ENCODE measurements at places on chromosomes 3 and 15.

DNA sequence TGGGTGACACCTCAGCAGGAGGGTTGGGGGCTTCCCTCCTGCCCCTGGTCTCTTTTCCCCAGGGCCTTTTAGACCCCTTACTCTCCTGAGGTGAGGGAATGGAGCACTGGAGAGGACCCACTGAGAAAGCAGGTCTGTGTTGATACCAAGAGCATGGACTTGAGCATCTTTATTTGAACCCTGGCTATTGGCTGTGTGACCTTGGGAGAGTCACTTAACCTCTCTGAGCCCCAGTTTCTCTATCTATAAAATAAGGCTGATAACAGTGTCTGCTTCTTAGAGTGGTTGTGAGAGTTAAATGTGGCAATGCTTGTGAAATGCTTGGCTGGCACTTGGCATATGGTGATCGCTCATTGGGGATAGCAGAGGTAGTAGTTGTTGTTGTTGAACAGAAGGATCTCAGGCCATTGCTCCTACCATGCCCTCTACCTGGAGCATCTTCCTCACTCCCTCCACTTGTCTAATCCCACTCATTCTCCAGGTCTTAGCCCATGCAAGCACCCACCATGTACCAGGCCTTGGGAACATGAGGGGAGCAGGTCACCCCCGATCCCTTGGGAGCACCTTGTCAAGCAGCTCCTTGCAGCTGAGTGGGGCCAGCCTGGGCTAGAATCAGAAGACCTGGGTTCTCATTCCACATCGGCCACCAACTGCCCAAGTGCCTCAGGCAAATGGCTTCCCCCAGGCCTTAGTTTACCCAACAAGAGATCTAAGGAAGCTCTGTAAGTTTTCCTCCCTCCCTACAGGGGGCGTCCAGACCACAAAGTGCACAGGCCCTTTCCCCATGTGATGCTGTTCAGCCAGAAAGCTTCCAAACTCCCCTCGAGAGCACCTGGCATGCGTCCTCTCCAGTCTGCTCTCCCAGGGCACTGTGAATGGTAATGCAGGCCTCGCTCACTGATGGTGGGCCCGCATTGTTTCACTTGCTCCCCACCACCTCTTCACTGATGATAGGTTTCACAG is 96.7 kb downstream of the LSM3 start:
- DNase-seq = peak; percentile 37

DNA sequence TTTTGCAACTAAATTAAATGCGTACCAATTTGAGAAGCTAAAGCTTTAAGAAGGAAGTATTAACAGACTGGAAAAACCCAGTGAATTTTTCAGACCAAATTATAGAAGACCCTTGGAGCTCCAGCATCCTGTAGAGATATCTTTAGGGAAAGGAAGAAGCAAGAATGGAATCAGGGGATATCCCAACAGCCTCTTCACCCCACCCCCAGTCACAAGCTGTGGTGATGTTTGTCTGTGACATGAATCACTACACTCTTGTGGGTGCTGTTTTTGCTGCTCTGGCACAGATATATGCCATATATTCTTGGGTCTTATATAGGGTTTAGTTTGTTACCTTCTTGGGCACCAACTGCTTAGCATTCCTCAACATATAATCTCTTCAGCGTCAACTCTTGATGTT is 78.5 kb upstream of the BCL6 start:
- no peak for DNase-seq

- no peak for DNase-seq
Measured at GRCh38 chr3:81214631-81215030, 546.8 kb downstream of the GBE1 start.

DNA sequence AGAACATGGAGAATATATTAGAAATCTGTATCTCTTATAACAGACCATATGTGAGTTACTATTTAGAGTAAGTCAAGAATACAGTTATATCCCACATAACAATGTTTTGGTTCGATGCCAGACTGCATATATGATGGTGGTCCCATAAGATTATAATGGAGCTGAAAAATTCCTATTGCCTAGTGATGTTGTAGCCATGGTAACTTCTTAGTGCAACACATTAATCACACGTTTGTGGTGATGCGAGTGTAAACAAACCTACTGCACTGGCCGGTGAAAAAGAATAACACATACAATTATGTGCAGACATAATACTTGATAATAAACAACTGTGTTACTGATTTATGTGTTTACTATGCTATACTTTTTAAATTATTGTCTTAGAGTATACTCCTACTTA is 69.8 kb upstream of the MNS1 start:
- no peak for DNase-seq

DNA sequence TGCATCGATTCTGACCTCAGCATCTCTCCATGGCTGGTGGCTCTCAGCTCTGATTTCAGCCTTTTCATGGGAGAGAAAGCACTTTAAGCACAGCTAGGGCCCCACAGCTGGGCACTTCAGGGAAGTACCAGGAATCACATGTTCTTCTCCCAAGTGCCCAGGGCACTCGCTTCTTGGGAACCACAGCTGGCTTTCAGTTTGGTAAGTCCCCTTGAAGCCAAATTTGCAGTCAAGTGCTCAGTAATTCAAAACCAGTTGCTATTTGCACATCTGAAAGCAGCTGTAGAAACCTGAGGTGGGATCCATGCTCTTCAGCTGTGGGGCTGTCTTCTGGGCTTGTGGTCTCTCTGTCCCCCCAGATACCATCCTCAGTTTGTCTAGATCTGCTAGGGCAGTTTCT is 12.8 kb downstream of the GABRA5 start:
- no peak for DNase-seq

- DNase-seq = no peak
Measured at GRCh38 chr3:194081826-194082225, 54.1 kb upstream of the HES1 start.

- DNase-seq = no peak
Measured at GRCh38 chr3:176078906-176079305, 1118.4 kb downstream of the TBL1XR1 start.

- no peak for DNase-seq
Measured at GRCh38 chr3:115018694-115019093, 128.4 kb downstream of the ZBTB20 start.

DNA sequence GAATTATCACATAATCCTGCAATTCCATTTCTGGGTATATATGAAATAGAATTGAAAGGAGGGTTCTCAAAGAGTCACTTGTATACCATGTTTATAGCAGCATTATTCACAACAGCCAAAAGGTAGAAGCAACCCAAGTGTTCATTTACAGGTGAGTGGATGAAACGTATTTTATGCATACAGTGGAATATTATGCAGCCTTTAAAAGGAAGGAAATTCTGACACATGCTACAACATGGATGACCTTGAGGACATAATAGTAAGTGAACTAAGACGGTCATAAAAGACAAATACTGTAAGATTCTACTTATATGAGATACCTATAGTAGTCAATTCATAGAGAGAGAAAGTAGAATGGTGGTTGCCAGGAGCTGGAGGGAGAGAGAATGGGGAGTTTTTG is 110.8 kb upstream of the LIPC start:
- no peak for DNase-seq

- DNase-seq = peak; percentile 41
Measured at GRCh38 chr3:10508619-10509260, 3.4 kb upstream of the ATP2B2 start.

DNA sequence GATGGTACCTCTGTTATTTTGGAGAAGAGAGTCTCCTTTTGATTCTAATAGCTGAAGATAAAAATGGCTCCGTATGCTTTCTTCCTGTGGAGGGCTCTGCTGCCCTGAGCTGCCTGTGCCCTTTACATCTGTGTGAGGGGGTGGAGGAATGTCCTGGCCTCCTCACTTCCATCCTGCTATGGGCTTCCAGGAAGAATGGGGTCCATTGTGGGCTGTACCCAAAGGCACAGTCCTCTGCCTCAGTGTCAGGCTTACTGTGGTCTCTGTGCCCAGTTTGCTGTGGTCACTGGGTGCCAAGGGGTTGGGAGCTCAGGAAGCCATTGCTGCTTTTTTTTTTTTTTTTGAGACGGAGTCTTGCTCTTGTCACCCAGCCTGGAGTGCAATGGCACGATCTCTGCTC is 14.4 kb downstream of the DAG1 start:
- DNase-seq = no peak

GRCh38 chr3:126517986-126518778 is 609 bp upstream of the UROC1 start:
- DNase-seq = no peak

DNA sequence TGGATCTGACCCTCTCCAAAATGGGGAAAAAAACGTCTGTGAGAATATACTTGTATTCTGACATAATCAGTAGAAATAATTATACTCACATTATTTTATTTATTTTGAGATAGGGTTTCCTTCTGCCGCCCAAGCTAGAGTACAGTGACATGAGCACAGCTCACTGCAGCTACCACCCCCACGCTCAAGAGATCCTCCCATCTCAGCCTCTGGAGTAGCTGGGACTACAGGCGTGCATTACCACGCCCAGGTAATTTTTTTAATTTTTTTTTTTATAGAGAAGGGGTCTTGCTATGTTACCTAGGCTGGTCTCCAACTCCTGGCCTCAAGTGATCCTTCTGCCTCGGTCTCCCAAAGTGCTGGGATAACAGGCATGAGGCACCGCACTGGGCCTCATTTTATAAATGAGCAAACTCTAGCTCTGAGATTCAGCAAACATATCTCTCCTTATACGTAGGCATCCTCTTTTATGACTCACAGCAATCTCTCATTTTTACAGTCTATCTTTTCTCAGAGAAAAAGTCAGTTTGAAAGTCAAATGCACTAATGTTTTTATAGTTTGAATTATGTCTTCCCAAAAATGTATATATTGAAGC is 989 bp upstream of the VGLL3 start:
- no peak for DNase-seq

DNA sequence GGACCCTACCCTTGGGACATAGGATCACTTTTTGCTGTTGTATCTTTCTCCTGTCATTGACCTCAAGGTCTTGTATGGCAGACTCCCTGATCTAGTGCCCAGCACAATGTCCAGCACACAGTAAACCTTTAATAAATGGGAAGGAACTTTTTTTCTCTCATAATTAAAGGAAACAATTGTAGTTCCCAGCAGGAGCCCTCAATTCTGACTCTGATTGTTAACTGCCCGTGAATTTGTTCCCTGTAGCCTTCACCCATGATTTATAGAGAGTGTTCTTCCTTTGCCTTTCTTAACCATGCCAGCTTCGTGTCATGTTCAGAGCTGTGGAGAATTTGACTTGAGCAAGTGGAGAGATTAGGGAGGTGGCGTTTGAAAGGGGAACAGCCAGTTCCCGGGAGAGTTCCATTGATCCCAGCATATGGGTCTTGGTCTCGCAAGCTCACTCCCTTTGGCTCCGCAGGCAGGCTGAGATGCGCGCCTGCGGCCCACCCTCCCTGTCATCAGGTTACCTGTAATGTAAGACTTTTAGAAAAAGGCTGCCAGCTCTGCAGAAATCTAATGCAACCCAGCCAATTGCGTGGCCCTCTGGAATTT is 182.6 kb downstream of the TP63 start:
- no peak for DNase-seq

- DNase-seq = no peak
Measured at GRCh38 chr3:140695361-140696061, 17.6 kb downstream of the TRIM42 start.

DNA sequence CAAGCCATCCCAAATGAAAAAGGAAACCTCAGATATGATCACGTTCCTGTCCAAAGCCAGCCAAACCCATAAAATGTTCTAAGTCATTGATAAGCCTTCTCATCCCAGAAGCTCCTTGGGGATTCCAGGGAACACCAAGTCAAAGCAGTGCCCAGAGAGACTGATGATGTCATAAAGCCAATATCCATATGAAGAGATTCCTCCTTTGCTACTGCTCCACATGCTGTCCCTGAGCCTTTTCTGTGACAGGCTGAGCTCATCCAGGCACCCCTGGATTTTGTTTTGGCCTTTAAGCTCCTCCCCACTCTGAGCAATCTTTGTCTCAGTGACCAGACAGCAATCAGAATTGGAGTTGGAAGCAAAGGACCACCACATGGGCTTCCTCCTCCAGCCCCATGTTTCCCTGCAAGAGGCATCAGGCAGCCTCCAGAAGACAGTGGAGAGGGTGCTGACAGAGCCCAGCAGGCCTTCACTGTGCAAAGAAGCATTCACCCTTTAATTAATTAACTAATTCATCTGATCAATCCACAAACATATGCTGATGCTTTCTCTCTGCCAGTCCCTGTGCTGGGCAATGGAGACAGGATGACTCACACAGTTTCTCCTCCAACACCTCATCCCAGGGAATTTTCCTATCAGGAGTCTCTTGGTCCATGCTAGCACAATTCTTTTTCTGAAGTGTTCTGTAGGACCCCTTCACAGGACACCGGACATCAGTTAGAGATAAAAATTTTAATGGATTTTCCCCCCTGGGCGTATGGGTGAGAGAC is 25.0 kb downstream of the MEX3B start:
- no peak for DNase-seq

GRCh38 chr3:147989344-147989743 is 580.2 kb downstream of the ZIC1 start:
- DNase-seq = no peak

DNA sequence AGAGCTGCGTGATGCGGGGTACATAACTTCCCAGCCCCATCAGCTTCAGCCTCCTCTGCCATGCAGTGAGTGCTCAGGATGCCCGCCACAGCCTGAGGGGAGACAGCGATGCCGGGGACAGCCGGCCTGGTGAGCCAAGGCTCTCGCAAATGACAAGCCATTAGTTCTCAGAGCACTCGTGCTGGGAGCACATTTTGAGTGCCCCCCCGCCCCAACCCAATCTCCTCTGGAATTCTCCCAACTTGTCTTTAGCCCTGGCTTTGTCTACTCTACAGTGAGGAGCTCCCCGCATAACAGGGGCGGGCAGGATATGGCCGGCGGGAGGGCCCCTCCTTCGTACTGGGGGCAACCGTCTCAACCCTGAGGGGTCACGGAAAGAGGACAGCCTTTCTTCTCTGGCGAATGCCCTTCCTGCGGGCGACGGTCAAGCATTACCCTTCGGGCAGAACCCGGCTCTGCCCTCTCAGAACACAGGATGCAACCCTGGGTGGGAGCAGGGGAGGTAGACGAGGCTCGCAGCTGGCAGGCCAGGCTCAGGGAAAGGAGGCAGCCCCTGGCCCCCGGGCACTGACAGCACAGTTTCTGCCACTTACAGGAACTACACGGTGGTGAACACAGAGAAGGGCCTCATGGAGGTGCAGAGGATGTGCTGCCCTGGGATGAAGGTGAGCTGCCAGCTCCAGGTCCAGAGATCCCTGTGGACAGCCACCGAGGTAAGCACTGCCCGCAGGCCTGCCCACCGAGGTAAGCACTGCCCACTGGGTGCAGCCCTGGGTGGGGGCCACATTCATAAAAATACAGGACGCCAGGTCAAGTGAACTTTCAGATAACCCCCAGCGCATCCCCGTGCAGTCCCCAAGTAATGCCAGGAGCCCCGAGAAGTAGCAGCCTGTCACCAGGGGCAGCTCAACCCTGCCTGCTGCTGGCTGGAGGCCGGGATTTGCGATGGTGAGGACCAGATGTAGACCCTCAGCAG is 141.7 kb downstream of the LRRK1 start:
- DNase-seq = no peak

DNA sequence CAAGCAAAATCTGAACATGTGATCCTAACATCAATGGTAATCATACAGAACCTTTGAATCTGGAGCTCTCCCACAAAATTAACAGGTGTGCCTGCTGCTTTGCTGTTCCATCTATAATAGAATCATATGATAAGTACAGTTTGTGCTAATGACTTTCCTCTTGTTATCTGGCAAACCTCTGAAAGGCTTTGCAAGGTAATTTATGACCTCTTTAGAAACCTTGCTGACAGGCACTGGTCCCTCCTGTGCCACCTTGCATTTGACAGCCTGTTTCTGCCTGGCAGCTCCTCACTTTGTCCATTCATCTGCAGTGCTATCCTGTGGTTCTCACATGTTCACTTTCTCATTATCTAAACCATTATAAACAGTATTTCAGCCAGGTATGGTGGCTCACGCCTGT is 10.2 kb upstream of the HTR3C start:
- DNase-seq = no peak
